ENCODE measurements at places on chromosomes 5 and 9.

DNA sequence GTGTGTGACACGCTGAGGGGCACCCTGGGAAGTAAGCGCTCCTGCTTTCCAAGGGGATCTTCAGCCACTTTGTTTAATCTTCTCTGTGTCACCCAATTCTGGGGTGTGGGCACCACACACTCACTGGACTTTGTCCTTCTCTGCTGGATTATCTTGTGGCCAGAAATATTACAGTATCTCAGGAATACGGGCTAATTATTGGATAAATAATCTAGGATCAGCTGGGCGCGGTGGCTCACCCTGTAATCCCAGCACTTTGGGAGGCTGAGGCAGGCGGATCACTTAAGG is 50.9 kb downstream of the COL5A1 start:
- DNase-seq: no peak

GRCh38 chr5:73902327-73903051 is 276.5 kb downstream of the ARHGEF28 start:
- DNase-seq: no peak

- no peak for DNase-seq
These were observed 48.6 kb upstream of the SLCO6A1 start for GRCh38 chr5:102547141-102548035.

DNA sequence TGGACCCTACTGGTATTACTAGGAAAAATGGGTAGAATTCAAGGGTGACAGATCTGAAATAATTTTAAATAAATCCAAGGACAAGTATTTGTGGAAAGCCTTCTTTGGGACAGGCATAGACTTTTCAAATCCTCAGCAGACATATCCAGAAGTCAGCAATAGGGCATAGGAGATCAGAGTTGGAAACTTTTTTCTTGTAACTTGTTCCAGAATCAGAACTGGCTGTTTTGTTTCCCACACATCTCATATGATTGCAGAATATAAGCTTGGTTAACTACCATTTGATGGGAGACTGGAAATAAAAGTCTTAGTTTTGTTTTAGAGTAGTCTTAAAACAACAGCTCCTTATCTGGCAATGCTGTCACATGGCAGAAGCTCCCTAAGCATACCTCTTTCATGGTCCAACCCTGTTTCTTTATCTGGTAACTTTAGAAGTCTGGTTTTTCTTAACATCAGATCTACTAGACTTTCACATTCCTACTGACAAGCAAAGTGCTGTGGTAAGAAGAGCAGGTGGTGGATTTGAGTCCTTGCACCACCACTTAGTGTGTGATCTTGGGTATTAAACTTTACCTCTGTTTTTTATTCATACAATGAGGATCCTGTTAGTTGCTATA is 25.1 kb downstream of the XRCC4 start:
- no peak for DNase-seq
